Activated CD4-positive, alpha-beta T cell treated with anti-CD3 and anti-CD28 coated beads for 24 hours (primary cell): ENCODE measurements at places on chromosomes 11 and 22.

DNA sequence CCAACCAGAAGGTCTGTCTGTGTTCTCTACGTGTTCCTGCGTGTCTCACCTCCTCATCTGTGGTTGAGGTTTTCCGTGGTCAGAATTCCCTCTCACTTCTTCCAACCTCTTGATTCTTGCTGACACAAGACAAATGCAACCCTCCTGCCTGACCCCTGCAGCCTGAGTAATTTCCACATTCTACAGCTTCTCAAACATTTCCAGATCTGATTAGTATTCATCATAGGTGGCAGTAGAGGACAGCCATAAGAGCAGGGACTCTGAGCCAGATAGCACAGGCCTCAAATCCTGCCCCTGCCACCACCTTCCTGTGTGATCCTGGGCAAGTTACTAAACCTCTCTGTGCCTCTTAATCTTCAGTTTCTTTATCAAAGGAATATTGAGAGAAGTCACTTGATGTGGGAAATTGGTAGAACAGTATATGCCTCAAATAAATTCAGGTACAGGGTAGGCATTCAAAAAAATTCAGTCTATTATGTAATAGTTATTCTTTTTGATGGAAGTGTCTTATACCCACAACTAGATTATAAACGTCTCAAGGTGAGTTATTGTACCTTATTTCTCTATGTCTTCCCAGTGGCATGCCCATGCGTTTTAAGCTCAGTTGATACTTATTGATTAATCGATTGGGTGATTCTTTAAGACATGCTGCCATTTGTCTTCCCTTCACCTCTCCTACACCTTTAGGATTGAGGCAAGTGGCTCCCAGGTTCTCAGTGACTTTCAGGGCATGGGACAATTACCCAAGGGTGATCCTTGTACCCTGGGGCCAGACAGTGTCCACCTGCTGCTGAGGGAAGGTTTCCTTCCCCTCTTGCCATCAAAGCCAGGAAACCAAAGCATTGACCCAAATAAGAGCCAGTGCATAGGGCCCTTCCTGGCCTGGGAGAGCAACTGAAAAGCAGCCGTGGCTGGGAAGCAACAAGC lies 19.6 kb downstream of the POU2AF1 start:
- DNase-seq = no peak

DNA sequence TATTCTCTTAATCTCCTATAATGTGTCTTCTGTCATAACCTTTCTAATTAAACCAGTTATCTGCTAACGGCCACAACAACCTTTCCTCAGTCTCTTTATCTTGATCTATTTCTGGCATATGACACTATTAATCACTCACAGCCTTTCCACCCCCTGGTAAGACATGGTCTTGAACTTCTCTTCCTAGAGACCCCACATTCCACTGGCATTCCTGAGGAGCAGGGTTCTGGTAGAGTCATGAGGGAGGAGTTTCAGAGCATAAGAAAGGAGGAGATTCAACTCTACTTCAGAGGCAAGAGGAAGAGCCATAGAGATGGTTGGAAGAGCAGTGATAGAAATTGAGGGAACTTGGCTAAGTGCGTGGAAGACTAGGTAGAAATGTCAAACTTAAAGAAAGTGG lies 325.6 kb downstream of the BLID start:
- DNase-seq = no peak

DNA sequence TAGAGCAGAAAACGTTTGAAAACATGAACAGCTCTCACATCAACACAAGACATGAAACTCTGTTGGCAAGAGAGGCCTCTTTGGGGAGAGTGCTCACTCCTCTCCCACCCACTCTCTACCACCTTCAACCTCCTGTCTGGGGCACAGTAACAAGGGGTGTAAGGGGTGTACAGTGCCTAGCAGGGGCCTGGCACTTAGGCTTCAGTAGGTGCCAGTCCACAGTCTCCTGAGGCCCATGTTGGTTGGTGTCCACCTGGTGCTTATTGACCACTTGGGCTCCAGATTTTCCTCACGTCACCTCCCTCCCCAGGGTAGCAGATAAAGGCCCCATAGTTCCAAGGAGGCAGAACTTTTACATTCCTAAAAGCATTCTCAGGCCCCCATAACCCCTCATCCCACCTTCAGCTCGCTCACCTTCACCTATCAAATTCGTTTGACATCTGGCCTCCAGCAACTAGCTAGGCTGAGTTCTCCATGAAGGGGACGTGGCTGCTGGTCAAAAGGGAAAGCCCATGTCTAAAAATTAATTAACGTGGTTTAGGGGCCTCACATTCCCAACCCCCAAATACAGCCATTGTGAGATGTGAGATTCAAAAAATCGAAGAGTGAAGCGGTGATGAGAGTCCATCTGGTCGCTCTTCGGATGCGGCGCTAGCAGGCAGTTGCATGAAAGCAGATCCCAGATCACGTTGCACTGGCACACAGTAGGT lies 712 bp upstream of the MED15 start:
- DNase-seq = no peak

- DNase-seq = no peak
Observed at GRCh38 chr11:44453871-44454270, 111.6 kb upstream of the CD82 start.

- DNase-seq = no peak
Observed at GRCh38 chr11:64675450-64676260, 47.3 kb downstream of the NRXN2 start.
